ENCODE measurements at places on chromosomes 1 and 21. TPM values are rescaled to one million over a fixed set of nuclear protein-coding genes. Genes with fewer than 3 reads are reported as not detected.

NPHS2 gene
- not detected for total RNA-seq

SPRR3 gene
- not detected for total RNA-seq

INAVA gene
- 7.3 TPM for total RNA-seq

DESI2 gene
- total RNA-seq, result 56.2 TPM

LCE4A gene
- total RNA-seq, result not detected

ACBD3 gene
- total RNA-seq, result 58.2 TPM

KCNN3 gene
- 16.8 TPM for total RNA-seq

RHD gene
- not detected for total RNA-seq

ZNF648 gene
- total RNA-seq, result not detected

MYCL gene
- total RNA-seq, result 1.5 TPM

EDARADD gene
- 6.0 TPM for total RNA-seq
